ENCODE measurements at places on chromosomes 11 and 22.
A peak's percentile ranks its signal among the peaks of the same experiment; 100 is the strongest.

GRCh38 chr11:75462117-75462653, 29.2 kb upstream of the KLHL35 start:
- DNase-seq = no peak

- no peak for DNase-seq
These were observed 21.2 kb upstream of the TMEM218 start for GRCh38 chr11:125132596-125132995.

GRCh38 chr11:79691445-79691844, 250.6 kb upstream of the TENM4 start:
- DNase-seq = no peak

- no peak for DNase-seq
These were observed 15.5 kb upstream of the TMPRSS5 start for GRCh38 chr11:113721462-113722066.

GRCh38 chr22:37806409-37807333, 1.1 kb upstream of the GCAT start:
- no peak for DNase-seq

DNA sequence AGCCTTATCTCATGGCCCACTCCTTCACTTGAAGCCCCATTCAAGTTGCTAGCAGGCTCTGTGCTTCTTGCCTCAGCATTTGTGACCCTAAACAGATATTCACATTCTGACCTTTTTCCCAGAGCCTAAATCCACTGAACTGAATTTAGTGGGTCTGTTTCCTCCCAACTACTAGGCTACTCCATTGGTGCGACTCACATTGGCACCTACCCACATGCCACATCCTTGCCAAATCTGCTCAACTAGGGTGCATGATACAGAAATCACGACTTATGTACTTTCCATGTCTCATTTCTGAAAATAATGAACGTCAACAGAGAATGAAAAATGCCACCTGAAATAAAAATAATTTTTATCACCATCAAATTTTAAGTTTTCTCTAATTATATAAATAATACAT, 8.4 kb upstream of the MMP12 start:
- DNase-seq = peak; percentile 54
